ENCODE measurements at places on chromosomes 11 and 22.

DNA sequence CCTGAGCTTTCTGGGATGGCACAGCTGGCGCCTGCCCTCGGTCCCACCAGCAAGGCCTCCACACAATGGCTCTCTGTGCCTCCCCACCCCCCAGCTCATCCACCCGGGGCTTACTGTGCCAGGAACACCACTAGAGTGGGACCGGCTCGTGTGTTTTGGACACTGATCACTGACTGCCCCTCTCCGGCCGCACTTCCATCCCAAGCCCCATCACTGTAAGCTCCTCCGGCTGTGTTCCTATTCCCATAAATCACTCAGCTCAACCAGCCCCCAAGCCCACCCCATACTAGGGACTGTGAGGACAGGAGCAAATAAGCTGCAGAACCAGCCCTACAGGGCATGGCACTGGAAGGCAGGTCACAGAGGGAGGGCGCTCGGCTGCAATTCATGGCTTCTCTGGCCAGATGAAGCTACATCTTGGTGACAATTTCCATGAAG, 7.3 kb downstream of the APBB1 start:
- DNase-seq, result no peak

GRCh38 chr11:102724904-102725500, at the start of gene MMP8:
MMP8 (minus strand) TSS chr11:102724954; CDS start chr11:102724855, 99 bp downstream.
- peak; percentile 26 for DNase-seq

DNA sequence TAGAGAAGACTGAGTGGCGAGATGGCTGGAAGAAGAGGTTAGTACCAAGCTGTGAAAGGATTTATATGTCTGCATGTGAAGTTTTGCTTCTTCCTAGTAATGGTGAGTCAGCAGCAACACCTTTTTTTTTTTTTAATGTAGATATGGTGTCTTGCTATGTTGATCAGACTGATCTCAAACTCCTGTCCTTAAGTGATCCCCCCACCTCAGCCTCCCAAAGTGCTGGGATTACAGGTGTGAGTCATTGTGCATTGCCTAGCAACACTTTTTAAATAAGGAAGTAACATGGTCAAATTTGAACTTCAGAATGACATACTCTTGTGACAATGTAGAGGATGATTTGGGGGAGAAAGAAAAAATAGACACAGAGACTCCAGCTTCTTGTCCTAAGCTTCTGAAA, 6.5 kb upstream of the CSTPP1 start:
- peak; percentile 29 for DNase-seq

GRCh38 chr22:26339755-26340154, 89.3 kb upstream of the ASPHD2 start:
- DNase-seq, result peak; percentile 16

- DNase-seq, result no peak
These were observed 216.1 kb upstream of the ZBED5 start for GRCh38 chr11:11073996-11074395.

DNA sequence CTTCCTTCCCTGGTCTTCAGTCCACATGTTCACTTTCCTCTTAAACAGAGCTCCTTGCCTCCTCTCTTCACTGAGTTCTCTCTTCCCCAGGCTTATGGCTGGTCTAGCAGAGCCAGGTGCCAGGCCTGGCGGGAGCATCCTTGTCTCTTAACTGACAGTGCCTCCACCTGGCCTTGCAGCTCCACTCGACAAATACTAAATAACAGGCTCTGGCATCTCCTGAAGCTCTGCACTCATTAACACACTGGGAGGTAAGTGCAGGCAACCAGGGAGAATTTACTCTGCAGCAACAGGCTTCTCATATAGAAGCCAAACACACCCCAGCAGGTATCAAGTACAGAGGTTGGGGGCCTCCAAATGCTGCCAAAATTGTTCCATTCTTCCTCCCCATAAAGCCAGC, 438.1 kb downstream of the SOX6 start:
- DNase-seq, result no peak

DNA sequence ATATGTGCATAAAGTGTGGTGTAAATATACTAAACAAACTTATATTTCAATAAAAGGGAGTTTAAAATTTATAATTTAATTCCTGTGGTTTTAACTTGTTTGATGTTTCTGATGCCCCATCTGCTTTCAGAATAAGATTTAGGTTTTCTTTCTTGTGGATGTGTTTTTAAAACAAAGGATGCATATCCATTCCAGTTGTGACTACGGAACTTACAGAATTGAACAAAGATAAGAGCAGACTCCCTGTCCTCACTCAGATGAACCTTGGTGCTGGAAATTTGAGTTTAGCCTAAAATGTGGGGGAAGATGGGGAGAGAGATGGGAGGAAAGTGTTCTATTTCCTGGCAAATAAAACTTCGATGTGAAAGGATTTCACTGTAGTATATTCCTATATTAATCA, 2.5 kb downstream of the FJX1 start:
- no peak for DNase-seq

GRCh38 chr22:19497245-19497644, 17.5 kb downstream of the CDC45 start:
- DNase-seq, result peak; percentile 79

- no peak for DNase-seq
These were observed 23.0 kb downstream of the RNF121 start for GRCh38 chr11:71951741-71952310.

DNA sequence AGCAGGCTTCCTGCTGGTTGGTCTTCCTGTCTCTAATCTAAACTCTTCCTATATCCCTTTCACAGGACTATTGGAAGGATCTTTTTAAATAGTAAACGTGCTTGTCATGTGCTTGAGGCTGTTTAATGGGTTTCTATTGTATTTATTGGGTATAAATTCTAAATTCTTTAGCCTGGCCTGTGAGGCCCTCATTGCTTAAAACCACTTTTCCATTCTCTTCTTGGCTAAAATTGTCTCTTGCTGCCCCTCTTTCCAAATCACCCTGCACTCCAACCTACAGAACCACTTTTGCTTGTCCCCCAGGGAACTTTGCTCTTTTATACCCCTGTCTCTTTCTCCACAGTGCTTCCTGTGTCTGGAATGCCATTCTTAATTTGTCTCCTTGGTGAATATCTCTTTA, 46.4 kb upstream of the MUC15 start:
- no peak for DNase-seq

DNA sequence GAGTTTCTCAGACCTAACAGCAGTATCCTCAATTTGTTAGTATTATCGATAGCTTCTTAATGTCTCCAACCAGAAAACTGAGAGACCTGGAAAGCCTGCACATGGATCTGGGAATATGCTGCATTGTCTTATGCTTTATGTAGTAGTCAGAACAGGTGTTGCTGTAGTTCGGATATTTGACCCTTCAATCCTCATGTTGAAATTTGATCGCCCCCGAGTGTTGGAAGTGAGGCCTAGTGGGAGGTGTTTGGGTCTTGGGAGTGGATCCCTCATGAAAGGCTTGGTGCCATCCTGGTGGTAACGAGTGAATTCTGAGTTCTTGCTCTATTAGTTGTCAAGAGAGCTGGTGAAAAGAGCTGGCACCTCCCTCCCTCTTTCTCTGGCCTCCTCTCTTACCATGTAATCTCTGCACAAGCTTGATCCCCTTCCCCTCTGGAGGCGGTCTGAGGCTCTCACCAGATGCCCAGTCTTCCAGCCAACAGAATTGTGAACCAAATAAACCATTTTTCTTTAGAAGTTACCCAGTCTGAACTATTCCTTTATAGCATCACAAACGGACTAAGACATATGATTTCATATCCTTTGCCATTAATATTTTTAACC, 227.1 kb downstream of the DDX10 start:
- no peak for DNase-seq

DNA sequence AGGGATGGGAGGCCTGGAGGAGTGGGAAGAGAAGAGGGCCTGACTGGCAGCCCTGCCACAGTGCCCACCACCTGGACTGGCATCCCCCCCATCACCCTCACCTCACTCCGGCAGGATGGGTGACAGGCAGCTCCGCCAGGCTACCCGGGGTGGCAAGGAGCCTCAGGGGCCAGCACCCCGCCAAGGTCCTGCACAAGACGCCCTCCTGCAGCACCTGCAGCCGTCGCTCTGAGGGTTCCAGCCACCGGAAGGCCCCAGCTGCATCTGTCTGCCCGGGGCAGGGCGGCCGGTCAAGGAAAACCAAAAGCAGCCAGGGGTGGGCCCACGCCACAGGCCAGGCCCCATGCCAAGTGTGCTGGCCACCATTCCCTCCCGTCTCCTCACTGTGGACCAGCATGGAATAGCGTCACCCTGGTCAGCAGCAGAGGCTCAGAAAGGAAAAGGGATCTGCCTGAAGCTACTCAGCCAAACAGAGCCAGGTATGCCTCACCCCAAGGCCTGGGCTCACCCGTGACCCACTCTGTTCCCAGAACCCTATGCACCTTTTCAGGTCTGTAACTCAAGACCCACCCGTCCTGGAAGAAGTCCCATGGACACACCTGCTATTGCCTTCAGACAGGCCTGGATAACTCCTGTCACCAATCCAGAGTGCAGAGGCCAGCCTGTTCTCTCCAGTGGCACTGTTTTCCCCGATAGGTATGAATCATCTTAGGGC, 7.0 kb downstream of the RHBDD3 start:
- DNase-seq, result no peak

DNA sequence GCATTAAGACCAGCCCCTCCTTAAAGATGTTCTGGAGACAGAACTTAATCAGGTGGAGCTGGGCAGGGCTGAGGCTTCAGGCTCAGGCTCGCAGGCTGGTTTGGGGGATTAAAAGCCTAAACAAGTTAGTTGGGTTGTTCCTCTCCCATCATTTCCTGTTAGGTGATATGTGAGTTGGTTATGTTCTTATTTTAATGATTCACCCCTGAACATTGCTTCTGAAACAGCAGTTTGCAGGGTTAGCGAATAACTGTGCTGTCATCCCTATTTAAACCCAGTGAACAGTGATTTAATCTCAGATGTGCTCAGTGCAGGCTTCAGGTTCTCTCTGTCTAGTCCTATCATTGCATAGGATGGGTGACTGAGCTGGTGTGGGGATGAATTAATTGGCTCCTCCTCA, 47.4 kb upstream of the BIRC3 start:
- peak; percentile 66 for DNase-seq

DNA sequence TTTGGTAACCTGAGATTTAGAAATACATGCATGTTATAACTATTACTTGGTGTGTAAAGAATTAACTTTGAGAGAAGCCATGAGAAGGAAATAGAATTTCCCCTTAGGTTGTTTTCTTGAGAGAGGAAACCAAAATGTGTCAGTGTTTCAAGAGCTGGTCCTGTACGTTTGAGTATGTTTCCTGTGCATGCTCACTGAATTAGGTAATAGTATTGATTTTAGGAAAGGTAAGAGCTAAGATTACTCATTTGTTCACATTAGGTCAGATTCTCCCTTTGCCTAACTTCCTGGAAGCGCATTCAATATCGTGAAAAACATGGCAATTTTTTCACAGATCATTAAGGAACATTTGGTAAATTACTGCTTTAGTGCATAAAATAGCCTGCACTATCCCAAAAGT, 49.3 kb upstream of the RDX start:
- DNase-seq, result no peak

- no peak for DNase-seq
These were observed 11.9 kb upstream of the TCF20 start for GRCh38 chr22:42282252-42282942.

GRCh38 chr22:43925433-43926348, 2.1 kb downstream of the PNPLA3 start:
- DNase-seq, result no peak

DNA sequence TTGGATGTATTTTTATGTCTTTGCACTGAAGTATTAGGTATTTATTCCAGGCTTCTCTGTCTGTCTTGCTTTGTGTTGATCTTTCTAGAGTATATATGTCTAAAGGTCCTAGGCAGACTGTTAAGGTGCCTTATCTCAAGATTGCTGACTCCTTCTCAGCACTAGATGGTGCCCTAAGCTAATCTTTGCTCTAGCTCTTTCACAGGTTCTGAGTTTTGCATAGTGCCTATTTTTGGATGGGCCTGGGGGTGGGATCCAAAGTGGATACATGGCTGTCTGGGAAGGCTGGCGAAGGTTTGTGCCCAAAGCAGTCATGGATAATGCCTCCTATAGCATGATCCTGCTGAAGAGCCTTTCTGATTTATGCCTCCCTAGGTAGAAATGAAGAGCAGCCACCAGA, 154.9 kb downstream of the TRPC6 start:
- peak; percentile 56 for DNase-seq

- DNase-seq, result no peak
These were observed 5.8 kb downstream of the SSH3 start for GRCh38 chr11:67309166-67309565.

GRCh38 chr11:85377901-85378300, 249.2 kb downstream of the DLG2 start:
- no peak for DNase-seq

DNA sequence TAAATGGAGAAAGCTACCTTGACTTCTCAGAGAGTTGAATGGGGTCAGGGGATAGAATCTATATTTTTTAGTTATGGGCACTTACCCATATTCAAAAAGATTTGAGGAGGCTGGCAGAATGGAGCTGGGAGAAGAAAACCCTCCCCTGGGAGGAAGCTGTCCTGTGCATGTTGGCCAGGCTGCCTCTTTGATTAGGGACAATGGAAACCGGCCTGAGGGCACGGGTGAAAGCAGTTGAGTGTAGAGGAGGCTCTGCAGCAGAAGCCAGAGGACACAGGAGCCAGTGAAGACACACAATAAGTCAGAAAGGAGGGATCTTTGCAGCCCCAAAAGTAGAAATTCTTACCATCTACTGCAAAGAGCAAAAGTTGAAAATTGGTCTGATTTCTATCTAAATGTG, 66.6 kb upstream of the B3GAT1 start:
- DNase-seq, result no peak

- peak; percentile 53 for DNase-seq
These were observed 32.5 kb downstream of the PLEKHA7 start for GRCh38 chr11:16981651-16982194.

GRCh38 chr11:124919898-124920297, 848 bp downstream of the HEPN1 start:
- DNase-seq, result no peak

DNA sequence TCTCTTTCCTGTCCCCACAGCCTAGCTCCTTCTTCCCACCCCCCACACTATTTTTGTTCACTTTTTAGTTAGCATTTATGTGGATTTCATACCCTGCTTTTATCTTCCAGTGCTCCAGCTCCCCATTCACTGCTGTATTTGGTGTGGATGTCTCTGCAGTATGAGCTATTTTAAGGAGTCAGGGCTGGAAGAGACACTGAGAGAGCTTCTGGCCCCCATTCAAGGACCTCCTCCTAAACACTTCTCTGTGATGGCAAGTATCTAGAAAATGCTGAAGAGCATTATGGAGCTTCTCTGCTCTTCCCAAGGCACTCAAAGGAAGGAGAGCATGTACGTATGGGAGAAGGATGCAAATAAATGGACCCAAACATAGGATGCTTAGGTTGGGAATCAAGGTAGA, 79.5 kb downstream of the RAB30 start:
- DNase-seq, result no peak

DNA sequence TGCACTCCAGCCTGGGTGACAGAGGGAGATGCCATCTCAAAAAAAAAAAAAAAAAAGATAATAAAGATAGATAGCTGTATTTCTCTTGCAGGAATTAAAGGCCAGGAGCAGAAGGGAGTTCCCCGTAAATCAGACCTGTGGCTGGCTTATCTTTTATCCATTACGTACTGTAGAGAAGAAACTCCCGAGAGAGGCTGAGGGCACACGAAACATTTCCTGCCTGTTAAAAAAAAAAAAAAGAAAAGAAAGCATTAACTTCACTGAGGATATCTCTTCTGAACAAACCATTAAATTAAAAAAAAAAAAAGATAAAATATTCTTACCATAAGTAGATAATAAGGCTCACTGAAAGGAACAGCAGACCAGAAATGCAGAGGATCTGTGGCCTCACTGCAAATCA, 22.5 kb downstream of the P4HA3 start:
- no peak for DNase-seq

All from EL (cell line).